Stimulated activated CD8-positive, alpha-beta memory T cell treated with anti-CD3 and anti-CD28 coated beads, Interleukin-15, amount 100 ng/mL, for 1 hour (primary cell): ENCODE measurements at places on chromosomes 1 and 21.

DNA sequence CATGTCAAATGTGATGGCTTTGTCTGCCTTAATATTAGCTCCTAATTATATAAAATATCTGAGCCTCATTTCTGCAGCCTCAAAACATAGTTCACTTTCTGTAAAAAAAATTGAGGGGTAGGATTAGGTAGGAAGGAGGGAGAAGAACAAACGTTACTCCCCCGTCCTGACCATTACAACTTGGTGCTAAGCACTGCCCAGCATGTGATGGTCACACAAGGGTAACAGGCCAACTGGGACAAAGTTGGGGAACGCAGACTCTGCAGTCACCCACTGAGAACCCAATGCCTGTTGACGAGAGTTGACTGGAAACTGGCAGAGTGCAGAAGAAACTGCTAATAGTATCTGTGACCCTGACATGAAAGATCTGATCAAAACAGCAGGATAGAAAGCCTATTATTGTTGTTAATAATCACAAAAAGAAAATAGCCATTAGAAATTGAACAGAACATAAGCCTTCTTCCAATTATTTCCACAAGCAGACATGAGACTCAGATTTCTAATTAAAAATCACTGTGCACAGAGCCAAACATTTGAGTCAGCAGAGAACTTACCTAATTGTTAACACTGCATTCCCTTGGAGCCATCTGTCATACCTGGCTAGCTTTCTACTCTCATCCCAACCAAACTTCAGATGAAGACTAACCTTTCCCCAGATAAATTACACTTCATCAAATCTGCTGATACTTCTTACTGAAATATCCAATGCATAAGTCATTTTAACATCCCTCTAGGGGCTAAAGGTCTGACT is 5.5 kb downstream of the SORT1 start:
- DNase-seq = no peak

DNA sequence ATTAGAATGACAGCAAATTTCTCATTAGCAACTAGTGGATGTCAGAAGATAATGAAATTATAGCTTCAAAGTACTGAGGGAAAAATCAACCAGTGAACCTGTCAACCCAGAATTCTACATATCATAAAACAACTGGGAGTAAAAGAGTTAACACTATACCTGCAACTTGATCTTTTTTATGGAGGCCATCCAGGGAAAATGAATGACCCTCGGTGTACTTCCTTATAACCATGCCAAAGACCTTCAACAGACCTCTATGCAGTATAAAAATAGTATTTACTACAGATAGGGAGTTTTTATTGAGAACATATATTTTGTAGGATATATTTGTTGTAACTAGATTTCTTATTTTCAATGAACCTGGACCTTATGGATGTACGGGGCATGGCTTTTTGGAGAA is 392.5 kb upstream of the ZRANB2 start:
- DNase-seq = no peak

GRCh38 chr1:38578271-38578951 is 281.2 kb downstream of the RRAGC start:
- no peak for DNase-seq

GRCh38 chr1:32333251-32333963 is 2.6 kb downstream of the MARCKSL1 start:
- DNase-seq = no peak

DNA sequence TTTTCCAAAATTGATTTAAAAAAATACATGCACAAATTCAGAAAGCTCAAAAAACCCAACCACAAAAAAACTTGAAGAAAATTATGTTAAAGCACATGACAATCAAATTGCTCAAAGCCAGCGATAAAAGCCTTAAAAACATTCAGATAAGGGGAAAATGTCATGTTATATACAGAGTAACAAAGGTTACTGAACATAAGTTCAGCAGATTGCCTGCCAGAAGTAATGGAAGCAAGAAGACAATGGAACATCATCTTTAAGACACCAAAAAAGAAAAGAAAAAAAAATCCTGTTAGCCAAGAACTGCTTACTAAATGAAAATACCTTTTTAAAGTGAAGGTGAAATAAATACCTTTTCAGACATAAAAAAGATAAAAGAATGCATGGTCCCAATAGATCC is 147.2 kb upstream of the SGIP1 start:
- no peak for DNase-seq

DNA sequence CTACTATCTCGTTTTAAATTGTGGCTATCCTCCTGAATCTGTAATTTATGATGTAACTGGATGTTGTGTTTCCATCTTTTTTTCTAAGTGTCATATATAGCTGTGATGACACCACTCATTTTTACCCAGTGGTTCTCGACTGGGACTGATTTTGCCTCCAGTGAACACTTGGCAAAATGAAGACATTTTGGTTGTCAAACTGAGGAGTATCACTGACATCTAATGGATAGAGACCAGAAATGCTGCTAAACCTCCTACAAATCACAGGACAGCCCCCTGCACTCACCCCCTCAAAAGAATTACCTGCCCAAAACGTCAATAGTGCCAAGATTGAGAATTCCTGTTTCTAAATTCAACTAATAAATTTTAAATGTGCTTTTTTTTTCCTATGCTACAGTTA is 1.9 kb downstream of the TRMT13 start:
- DNase-seq = no peak

GRCh38 chr1:147245586-147246021 is 3.1 kb downstream of the CHD1L start:
- no peak for DNase-seq

DNA sequence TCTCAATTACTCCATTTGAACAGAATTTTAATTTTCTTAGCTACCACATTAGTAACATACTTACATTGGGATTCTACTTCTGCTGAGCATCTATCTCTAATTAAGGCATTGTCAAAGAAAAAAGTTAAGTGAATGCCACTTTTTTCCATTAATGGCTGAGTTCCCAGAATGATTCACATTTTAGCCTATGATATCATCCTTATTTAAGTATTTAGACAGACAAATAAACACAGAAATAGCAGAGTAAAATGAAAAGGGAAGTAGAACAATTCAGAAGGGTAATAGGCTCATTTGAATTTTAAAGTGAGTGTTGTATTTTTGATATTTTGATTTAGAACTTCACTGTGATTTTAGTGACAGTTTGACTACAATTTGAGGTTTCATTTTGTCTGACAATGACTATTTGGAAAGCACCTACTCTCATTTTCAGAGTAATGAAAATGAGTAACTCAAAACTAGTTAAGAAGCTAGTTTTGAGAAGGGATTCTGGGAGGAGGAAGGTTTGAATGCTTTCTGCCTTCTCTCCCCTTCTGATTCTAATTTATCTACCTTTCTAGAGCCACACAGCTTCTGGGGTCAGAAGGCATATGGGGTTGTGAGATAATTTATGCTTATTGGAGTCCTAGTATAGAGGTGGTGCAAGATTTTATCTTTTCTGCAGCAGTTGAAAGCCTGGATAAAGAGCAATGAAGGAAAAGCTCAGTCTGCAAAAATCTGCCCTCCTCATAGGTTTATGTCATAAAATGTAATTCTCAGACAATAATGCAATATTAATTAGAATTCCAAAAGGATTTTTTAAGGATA is 15.5 kb downstream of the LYPLAL1 start:
- DNase-seq = no peak

DNA sequence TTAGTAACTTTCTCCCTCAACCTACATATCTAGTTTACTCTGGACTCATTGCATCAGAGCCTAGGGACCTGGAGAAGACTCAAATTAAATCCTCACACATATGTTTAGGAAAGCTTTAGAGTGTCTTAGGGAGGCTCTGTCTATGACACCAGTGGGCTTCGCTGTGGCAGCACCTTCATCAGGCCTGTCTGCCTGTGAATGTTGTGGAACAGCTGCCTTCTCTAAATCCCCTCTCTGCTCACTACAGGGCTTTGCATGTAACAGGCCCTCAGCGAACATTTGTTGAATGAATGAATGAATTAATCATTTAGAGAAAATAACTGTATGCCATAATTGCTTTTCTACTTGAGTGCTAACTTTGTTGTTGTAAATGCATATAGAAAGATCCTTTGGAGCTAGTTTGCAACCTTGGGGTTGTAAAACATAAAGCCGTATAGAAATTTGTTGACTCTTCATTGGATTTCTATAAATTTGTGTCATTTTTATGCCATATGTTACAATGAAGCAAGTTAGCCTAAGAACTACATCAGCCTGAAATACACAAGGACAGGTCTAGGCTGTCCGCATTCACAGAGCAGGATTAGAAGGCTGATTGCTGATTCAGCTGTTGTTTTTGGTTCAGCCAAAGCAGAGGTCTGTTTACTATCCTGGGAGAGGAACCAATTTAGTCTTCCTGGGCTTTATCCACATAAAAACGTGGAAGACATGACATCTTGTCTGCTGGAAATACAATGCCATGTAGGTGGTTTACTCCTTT is 238.0 kb downstream of the ASTN1 start:
- DNase-seq = no peak

DNA sequence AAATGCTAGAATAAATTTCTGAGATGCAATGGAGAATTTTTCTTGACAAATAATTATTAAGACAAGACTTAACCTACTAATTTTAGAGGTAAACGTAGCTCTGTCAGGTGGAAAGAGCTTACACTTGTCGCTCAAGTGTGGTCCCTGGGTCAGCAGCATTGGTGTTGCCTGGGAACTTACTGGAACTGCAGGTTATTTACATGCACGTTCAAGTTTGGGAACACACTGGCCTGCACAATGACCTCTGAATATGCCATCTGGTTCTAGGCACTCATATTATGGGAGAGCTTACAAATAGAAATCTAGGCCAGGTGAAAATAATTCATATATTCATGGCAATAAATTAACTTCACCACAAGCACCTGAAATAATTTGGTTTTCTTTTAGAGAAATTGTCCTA is 88.5 kb upstream of the BCL9 start:
- no peak for DNase-seq

DNA sequence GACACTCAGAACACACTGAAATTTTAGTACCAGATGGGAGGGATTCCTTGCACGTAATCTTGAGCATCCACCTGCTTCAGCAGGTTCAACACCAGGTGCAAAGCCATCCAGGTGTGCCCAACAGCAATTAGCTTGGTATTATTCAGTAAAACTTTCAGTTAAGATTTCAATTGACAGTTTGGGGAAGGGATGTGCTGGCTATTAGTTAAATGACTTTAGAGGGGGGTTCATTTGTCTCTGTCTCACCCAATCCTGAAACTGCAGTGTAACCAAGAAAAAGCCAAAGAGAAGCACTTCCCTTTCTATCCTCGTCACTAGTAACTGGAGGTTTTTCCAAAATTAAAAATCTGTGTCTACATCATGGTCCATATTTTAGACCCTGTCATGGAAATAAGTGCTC is 90.9 kb downstream of the PIK3R3 start:
- DNase-seq = no peak

DNA sequence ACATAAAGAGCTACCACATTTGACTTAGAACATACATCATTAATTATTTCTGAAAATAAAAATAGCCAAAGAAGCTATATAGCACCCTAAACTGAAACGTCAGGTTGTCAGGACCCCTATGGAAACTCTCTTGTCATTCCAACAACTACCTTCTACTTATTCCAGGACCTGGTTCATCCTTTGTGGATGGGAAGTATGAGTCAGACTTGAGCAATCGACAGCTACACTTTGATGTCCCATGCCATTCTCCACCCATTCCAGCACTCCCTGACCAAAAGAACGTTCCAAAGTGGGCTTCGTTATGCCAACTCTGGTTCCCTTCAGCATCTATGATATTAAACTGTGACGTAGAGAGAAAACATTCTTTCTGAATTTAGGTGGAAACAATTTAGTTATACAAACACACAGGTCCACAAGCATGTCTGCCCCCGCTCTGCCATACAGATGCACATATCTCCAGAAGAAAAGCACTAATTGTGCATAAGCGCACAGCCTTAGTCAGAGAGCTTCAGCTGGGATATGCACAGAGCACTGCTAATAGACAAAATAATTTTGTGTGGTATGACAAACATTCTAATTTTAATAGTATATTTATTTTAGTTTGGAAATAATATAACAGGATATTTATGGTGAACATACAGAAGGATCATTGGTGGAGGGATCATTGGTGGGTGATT is 723.1 kb upstream of the B3GALT2 start:
- no peak for DNase-seq

GRCh38 chr21:22164912-22165311 is 1166.7 kb downstream of the NCAM2 start:
- no peak for DNase-seq

GRCh38 chr1:169122976-169123375 is 16.5 kb downstream of the ATP1B1 start:
- DNase-seq = no peak

- DNase-seq = no peak
Observed at GRCh38 chr1:198667807-198668206, 29.0 kb downstream of the PTPRC start.

- no peak for DNase-seq
Observed at GRCh38 chr21:43717967-43718871, 710 bp upstream of the PDXK start.

- DNase-seq = no peak
Observed at GRCh38 chr1:3173381-3173980, 104.5 kb downstream of the PRDM16 start.

DNA sequence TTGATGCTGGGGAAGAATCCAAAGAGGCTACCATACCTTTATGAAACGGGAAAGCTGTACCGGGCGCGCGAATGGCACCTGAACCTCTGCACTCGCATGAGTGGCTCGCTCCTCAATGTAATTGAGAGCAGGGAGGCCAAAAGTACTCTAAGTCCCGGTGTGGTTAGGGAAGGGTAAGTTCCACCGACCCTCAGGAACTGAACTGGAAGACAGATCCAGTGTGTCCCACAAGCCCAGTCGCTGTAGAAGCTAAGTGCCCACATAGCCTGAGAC is 1.0 kb downstream of the GATAD2B start:
- no peak for DNase-seq

- no peak for DNase-seq
Observed at GRCh38 chr1:30292451-30292850, 430.9 kb downstream of the MATN1 start.

DNA sequence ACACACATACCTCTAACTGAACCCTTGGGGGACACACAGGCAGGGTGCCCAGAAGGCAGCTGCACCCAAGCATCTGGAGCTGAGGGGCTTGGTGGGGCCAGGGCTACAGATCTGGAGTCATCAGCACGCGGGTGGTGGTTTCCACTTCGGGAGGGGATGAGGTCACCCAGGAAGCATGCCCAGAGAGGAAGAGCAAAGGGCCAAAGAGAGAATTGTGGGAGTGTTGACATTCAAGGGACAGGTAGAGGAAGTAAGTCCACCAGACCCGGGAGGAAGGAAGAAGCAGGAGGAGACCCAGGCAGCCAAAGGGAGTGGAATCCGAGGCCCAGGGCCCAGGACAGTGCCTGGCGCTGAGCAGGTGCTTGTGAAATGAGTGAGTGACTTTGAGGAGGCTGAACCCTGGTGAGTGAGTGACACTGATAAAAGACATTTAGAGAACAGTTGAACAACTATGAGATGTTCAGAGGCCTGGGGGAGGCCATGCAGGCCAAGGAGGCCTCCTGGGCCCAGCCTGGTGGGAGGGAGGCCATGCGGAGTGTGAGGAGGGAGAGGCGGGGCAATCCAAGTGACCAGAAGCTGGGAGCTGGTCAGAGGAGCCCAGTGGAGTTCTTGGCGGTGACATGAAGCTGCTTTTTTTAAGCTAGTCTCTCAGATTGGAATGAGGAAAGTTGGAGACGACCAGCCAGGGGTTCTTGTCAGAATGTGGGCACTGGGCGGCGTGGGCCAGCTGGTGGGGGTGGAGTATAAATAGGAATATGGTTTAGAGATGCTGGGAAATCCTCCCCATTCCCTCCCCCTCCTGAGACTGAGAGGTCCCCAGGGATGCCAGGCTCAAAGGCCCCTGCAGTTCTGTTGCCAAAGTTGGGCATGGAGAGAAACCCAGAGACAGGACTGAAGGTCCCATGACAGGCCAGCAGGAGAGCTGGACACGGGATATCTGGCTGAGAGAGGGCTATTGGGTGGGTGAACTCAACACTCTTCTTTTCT is 7.9 kb downstream of the CDK18 start:
- DNase-seq = no peak
